Heart left ventricle (tissue), 16 donors: ENCODE measurements at places on chromosomes 2 and 18.

GRCh38 chr18:38693104-38693503 is 1127.5 kb upstream of the CELF4 start:
- DNase-seq, result no peak

GRCh38 chr2:203352604-203353255 is 24.5 kb downstream of the ABI2 start:
- no peak for DNase-seq

- peak; percentile 51 for DNase-seq
Measured at GRCh38 chr2:241860184-241861078, 1.7 kb upstream of the PDCD1 start.

GRCh38 chr2:96888072-96889011 is 18.5 kb upstream of the SEMA4C start:
- no peak for DNase-seq

DNA sequence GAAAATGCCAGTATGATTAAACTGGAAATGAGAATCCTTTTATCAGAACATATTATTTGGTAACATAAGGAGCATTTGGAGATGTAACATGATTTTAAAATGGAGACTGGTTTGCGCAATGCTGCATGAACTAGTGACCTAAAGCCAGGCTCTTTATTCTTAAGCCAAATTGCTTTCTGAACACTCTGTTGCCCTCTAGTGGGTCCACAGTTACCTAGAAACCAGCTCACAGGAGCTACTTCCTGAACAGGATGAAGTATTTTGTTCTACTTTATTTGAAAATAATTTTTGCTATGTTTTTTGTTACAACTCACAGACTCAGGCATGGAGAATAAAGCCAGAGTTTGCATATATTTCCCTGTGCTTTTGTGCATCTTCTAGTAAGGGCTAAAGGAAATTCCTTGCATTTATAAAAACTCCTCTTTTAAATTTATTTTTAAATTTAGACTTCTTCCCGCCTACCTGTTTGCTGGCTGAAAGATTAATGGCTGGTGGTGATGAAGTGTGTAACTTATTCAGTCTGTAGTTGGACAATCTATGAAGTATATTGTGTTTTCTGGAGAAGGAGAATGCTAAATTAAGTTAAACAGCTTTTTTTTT is 146.7 kb downstream of the PARD3B start:
- no peak for DNase-seq

DNA sequence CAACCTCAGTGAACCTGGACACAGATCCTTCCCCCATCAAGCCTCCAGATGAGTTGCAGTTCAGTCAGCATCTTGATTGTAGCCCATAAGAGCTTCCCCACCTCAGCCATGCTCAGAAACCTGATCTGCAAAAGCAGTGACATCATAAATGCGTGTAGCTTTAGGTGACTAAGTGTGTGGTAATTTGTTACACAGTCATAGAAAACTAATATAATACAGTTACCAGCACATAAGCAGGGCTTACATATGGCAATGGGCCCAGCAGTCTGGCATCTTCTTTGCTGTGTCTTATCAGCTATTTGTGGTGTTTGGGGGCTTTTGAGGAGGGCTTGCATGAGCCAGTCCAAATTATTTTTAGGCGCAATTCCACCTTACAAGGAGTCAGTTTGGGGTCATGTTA is 807.0 kb downstream of the SLC4A3 start:
- no peak for DNase-seq

DNA sequence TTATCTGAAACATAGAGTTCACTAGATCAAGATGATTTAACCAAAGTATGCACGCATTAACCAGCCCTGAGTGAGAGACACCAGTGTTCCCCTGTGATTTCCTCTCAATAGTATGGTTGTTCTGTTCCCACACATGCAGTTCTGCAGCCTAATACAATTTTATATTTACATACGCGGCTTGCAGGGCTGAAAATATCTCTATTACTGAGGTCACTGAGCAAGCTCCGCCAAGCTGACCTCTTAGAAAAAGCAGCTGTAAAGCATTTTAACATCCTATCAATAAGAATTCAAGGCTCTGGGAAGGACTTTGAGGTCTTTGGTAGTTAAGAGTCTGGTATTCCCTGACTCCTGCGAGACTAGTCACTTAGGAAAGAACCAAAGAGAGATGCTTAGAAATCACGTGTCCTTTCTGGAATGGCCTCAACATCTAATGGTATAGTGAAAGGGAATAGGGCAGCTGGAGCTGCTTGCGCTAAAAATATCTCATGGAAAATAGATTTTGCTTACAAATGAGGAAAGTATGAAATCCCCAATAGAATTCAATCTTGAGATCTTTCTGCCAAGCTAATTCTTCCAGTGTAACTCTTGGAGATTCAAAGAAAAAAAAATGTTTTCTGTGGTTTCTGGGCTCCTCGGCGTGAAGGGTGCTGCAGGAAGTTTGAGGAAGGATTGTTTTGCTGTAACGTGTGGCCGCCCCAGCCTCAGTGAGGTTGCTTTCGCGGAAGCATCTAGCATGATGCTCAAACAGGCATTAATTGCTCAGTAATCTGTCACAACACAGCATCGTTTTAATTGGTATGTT is 59.2 kb downstream of the DOCK10 start:
- peak; percentile 23 for DNase-seq

DNA sequence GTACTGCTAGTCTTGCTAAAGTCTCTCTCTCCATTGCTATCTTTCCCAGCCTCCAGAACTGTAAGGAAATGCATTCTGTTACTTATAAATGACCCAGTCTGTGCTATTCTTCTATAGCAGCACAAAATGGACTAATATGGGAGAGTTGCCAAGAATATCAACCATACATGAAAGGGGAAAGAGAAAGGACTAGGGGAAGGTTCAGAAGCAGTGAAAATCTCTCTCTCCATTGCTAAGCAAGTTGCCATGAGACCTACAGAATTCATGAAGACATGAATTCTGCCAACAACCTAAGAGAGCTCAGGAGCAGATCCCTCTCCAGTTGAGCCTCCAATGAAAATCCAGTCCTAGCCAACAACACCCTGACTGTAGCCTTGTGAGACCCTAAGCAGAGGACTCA is 3.6 kb upstream of the TRABD2A start:
- DNase-seq, result no peak
